ENCODE measurements at places on chromosomes 6 and 20.

GRCh38 chr20:31695849-31696804 lies 26.5 kb downstream of the BCL2L1 start:
- no peak for DNase-seq

DNA sequence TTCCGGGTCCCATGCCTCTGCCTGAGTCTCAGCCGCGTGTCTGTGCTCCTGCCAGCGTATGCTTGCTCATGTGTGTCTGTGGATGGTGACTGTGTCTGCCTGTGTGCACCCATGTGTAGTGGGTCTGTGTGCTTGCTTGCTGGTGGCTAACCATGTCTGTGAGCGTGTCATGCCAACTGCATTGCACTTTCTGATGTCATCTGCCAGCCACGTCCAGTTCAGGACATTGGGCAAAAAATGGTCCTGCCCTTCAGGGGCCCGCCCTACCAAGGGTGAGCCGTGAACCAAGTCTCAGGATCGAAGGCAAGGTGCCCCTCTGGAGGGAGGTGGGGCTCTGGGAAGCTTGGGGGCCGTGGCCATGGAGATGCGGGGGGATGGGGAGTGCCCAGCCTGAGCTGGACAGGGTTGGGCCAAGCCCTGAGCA lies 9.4 kb upstream of the ZBTB46 start:
- no peak for DNase-seq

- DNase-seq: no peak
Measured at GRCh38 chr6:86936834-86937218, 502 bp upstream of the HTR1E start.

DNA sequence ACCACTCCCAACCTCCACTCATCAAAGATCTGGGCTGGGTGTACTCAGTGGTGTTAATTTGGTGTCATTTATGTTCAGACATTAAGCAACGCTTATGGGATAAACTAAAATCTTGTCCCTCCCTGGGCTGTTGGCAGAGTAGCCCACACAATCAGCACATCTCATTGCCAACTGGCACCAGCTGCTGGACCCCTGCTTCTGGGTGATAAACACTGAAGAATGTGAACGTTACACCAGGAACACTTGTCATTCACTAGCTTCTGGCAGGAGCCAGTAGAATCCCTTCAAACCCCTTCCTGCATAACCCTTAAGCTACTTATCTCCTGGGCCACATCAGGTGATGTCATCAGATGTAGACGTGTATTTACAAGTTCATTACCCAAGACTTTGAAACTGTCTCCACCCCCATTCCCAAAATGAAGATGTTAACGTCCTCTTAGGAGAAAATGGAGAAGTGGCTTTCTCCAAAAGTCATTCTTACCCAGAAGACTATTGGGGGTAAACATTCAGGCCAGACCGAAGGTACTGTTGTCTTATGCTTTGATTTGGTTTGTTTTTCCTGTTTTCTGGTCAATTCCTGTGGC lies 107.8 kb upstream of the CD93 start:
- DNase-seq: no peak

- DNase-seq: peak; percentile 43
Measured at GRCh38 chr6:31180500-31180899, 10.0 kb upstream of the POU5F1 start.

GRCh38 chr20:63149531-63150192 lies 66.3 kb downstream of the YTHDF1 start:
- no peak for DNase-seq

- DNase-seq: no peak
Measured at GRCh38 chr6:144999127-144999526, 714.0 kb downstream of the UTRN start.

GRCh38 chr20:34708621-34709043 lies 4.5 kb downstream of the TP53INP2 start:
- DNase-seq: peak; percentile 28

DNA sequence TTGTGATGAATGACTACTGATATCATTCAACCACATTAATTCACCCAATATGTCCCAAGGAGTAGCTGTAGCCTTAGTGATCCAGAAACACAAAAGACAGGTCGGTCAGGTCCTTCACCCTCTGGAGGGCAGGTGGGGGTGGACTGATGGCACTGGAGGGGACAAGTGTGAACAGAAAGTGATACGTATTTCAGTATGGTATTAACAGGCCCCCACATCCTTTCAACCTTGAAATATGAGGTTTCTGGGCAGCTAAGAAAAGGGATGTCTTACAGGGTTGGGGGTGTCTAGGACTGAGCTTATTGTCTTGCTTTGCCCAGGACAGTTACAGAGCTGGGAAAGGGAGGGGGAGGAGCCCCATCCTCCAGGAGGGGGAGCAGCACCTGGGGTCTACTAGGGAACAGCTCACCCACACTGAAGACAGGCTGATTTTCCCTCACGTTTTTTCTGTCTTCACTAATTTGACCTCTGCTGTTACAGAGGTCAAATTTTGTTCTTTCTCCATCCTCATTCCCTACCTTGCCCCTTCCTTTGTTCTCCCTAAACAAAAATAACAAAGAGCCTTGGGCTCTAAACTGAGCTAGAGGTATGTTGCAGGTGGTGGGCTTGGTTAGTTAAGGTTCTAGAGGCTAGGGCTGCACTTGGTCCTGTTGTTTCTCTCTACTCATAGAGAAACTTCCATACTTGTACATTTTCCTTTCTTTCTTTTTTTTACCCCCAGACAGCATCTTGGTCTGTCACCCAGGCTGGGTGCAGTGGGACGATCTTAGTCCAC lies 38.0 kb upstream of the EEF1A1 start:
- DNase-seq: no peak

DNA sequence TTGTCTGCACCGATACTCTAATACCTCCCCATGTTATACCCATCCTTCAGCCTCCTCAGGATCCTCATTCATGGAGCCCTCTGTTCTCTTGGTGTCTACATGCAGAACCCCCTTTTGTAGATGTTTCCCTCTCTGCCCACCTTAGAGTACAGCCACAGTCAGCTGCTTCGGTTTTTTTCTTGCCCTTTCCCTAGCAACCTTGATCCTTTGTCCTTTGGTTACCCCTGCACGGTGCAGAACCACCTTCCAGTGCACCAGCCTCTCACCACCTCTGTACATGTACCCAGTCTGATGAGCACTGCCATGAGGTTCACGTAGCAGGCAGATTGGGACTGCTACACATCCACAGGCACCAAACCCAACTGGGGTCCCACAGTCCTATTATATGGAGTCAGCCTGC lies 7.3 kb downstream of the VPS16 start:
- no peak for DNase-seq

GRCh38 chr6:122620428-122620827 lies 10.2 kb downstream of the PKIB start:
- DNase-seq: no peak

DNA sequence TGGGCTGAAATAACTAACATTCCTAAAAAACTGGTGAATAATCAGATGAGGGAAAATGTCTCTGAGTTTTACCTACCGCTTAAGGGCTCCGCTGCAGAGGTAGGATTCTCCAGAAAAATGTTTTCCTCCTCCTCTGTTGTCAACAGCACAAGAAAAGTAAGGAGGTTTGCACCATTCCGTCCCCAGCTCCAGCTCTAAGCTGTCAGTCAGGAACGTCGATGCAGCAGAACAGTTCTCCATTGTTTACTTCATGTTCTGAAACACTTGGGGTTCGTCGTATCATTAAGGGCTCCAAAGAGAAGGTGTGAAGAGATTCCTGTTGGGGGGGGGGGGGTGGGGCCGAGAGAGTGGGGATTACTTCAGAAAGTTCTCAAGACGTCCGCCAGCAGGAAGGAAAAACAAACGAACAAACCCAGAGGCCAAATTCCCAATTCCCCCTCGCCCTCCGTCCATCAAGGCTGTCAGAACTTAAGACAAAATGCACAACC lies 734 bp downstream of the MMS22L start:
- no peak for DNase-seq

DNA sequence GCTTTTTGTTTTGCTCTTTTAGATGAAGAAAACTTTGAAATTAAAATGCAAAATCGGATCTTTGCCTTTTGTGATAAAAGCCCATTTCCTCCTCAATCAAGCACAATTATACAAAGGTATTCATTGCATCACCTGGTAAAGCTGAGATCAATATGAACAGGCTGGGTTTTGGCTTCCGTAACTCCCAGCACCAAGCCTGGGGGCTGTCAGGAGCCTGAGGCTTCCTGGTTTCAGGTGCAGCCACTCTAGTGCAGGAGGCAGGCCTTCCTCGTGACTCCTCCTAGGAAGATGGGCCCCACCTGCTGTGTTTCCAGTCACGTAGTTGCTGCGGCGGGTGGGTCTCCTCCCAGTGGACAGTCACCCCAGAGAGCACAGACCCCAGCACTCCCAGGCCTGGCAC lies 54.0 kb downstream of the EDN3 start:
- no peak for DNase-seq

DNA sequence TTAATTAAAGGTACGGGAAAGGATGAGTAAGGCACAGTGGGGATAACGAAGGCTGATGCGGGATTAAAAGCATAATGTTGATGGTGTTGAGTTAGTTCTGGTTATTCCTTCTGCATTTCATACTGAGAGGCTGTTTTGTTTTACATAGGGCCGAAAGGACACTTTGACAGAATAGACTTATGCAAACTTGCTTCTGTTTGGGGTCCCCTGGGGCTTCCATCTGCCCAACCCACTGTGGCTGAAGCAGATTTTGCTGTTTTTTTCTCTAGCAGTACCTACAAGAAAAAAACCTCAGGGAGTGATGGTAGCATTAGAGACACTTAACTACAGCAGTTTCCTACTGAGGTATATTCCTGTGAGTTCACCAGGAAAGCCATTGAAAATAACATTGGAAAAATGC lies 136.1 kb upstream of the SUPT3H start:
- no peak for DNase-seq

GRCh38 chr6:125729983-125730382 lies 19.4 kb upstream of the HEY2 start:
- no peak for DNase-seq

GRCh38 chr20:58202044-58202443 lies 26.4 kb downstream of the ANKRD60 start:
- DNase-seq: no peak

GRCh38 chr20:9241232-9241692 lies 172.4 kb downstream of the PLCB4 start:
- no peak for DNase-seq

DNA sequence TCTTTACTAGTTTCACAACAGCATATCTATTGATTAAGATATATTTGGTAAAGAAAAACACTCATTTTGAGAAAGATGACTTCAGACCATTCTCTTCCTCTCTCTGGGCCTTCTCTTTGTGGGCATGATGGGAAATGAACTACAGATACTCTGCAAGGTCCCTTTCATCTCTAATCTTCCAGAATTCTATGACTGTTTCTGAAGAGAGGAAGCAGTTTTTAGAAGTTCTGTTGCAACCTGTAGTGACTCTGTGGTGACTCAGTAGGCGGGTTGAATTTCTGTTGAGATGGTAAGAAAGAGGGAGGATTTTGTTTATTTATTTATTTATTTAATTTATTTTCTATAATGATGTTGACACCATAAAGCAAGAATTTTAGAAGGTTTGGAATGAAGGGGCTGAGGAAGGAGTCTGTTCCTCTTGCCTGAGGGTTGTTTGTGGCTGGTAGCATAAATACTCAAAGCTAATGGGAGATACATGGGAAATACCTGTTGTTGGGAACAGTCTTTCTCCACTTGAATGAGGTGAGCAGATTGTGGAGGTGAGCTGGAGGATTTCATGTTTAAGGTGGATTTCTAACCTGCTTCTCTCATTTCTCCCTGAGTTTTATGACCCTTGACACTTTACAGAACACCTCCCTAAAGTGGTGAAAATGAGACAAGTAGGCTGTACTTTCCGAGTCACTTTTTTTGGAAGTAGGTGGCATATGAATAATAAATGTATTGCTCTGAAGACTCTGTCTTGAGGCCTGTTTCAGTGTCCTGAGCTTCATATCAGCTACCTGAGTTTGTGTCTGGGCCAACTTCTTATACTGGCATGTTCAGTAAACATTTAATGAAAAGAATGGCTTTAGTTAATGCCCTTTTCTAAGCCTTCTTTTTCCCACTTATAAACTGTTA lies 15.0 kb downstream of the ACSS2 start:
- no peak for DNase-seq

- no peak for DNase-seq
Measured at GRCh38 chr6:34743625-34744293, 13.5 kb upstream of the SNRPC start.
